ENCODE measurements at places on chromosomes 12 and 14.

- peaks cover 17% of the 10 kb centered on the region for H3K4me1 ChIP-seq
- H3K27me3 ChIP-seq = no peaks in the 10 kb centered on the region
Measured at GRCh38 chr14:104435147-104436046, 144.2 kb upstream of the C14orf180 start.

DNA sequence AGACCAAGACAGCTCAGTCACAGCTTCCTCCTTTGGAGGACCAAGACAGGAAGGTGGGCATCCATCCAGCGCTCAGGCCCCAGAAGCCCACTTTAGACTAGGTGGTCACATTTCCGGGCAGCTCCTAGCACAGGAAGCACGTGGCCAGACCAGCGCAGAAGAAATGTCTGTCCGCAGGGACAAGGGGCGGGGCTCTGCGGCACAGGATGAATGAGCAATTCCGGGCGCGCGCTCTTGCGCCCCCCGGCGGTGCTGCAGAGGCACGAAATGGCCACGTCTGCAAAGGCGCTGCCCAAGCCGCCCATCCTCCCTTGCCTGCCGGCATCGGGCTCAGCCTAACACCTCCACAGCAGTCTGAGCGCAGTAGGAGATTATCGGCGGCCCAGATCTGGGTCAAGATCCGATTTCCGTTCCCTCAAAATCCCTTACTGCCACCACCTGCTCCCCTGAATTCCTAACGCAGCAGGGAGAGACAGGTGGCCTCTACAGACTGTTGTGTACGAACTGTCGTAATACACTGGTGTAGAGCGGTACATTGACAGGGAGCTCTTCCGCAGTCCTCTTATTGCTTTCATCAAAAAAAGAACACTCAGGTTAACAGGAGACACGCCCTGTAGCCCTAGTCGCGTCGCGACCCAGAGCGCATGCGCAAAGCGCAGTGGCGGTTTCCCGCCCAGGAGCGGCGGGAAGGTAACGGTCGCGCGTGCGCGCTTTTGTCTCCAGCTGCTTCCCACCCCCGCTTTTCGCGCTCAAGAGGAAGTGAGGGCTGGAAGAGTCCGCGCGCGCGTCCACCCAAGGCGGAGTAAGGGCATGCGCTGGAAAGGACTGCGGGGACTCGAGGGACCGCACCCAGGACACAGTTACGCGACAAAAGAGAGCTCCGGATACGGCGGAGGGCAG is 794 bp downstream of the TUBA1B start:
- peaks cover 31% of the 10 kb centered on the region for H3K36me3 ChIP-seq
- H3K4me3 ChIP-seq = peak overlapping the region; percentile 100
- H3K4me1 ChIP-seq = peaks cover 22% of the 10 kb centered on the region
- no peaks in the 10 kb centered on the region for H3K27me3 ChIP-seq

GRCh38 chr14:75648066-75648838 is 12.4 kb downstream of the ERG28 start:
- peaks cover 51% of the 10 kb centered on the region for H3K4me1 ChIP-seq
- DNase-seq = peak; percentile 78
- H3K27me3 ChIP-seq = no peaks in the 10 kb centered on the region
- no peak overlapping the region for H3K4me3 ChIP-seq

GRCh38 chr12:128004383-128004938 is 262.5 kb upstream of the TMEM132C start:
- no peak overlapping the region for H3K27ac ChIP-seq
- H3K4me1 ChIP-seq = no peaks in the 10 kb centered on the region
- H3K4me3 ChIP-seq = no peak overlapping the region
- H3K36me3 ChIP-seq = no peaks in the 10 kb centered on the region
- no peaks in the 10 kb centered on the region for H3K27me3 ChIP-seq

GRCh38 chr14:25375639-25376038 is 325.7 kb upstream of the STXBP6 start:
- no peaks in the 10 kb centered on the region for H3K4me1 ChIP-seq
- no peak overlapping the region for H3K27ac ChIP-seq
- no peaks in the 10 kb centered on the region for H3K36me3 ChIP-seq
- no peak for DNase-seq

GRCh38 chr14:63854330-63854729 is 1.5 kb downstream of the SYNE2 start:
- H3K27ac ChIP-seq = peak overlapping the region; percentile 91
- peaks cover 10% of the 10 kb centered on the region for H3K4me1 ChIP-seq
